ENCODE measurements at places on chromosomes 12 and 14.

DNA sequence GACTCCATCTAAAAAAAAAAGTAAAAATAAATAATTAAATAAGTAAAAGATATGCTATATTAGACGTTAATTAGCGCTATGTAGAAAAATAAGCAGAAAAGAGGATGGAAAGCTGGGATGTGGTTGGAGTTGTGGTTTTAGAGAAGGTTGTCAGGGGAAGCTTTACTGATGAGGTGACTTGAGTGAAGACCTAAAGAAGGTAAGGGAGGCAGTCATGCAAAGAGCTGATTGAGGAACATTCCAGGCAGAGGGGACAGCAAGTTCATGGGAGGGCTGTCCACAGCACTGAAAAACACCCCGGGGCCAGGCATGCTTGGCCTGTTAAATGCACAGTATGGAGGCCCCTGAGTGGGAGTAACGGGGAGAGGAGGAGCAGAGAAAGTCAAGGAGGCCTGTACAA lies 15.7 kb downstream of the SMAGP start:
- no peak for DNase-seq

- no peak for DNase-seq
These were observed 7.8 kb upstream of the KRT74 start for GRCh38 chr12:52581481-52581880.

GRCh38 chr12:122895704-122896636 lies at the start of gene VPS37B:
TSS of gene VPS37B (minus strand) at chr12:122896124. CDS start at chr12:122896062, 62 bp downstream.
- DNase-seq, result peak; percentile 82

- DNase-seq, result no peak
These were observed 127.7 kb downstream of the NRXN3 start for GRCh38 chr14:78297858-78298257.

- no peak for DNase-seq
These were observed 224.2 kb downstream of the RAD51B start for GRCh38 chr14:68043752-68044151.

All from endothelial cell of umbilical vein (primary cell).